ENCODE measurements at places on chromosomes 11 and 22.

DNA sequence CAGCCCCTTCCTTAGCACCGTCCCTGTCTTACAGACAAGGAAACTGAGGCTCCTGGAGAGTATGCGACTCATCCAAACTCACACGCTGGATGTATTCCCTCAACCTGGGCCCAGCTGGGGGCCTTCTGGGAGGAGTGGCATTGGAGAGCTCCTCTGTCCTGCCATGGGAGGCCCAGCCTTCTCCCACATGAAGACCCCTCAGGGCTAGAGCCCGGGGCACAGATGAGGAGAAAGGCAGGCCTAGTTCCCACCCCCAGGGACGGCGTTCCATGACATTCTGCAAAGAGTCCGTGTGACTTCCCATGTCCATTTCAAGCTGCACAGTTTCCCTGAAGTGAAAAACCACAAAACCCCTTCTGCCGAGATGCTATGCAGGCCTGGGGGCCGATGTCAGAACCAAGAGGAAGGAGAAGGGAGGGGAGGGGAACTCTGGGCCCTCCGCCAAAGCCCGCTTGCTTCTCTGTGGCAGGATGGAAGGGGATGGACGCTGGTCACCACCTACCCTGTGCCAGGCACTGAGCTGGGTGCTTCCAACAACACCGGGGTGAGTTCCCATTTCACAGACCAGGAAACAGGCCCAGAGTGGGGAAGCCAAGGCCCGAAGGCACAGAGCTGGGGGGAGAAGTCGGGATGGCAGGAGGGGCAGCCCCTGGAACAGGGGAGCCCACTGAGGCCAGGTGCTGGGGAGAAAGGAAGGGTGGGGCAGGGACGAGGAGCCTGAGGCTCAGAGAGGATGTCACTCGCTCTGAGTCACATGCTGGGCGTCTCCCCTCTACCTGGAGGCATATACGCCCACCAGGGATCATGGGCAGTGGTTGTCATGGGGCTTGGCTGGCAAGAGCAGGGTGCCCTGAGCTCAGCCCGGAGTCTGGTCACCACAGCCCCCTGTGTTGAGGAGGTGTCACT lies 15.7 kb downstream of the RAC2 start:
- no peak for DNase-seq

DNA sequence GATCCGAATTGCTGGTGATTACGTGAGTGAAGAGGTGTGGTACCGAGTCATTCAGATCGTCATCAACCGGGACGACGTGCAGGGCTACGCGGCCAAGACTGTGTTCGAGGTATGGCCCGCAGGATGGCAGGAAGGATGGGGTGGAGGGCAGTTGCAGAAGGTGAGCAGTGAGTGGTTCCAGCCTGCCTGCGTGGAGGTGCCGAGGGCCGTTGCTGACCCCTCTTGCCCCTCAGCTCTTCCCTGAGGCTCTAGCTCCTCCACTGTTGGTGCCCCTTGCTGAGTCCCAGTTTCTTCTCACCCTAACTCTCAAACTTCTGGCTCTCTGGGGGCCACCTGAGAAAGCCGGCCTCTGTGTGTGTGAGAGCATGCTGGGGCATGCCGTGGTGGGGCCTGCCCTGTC lies 43.9 kb downstream of the MUC6 start:
- no peak for DNase-seq

DNA sequence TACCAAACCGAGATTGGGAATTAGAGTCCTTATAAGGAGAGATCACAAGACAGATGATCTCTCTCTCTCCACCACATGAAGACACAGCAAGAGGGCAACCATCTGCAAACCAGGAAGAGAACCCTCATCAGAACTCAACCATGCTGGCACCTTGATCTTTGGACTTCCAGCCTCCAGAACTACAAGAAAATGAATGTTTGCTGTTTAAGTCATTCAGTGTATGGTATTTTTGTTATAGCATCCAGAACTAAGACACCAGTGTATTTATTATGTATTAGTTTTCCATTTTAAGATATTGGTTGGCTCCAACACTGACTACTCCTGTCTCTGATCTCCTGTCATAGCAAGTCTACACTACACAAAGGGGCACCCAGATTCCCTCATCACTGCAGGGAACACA lies 86.9 kb downstream of the CCDC34 start:
- no peak for DNase-seq

- no peak for DNase-seq
These were observed 527.0 kb upstream of the B3GAT1 start for GRCh38 chr11:134939031-134939430.

- DNase-seq, result peak; percentile 35
These were observed 12.6 kb upstream of the NECTIN1 start for GRCh38 chr11:119741369-119742262.

GRCh38 chr11:124840666-124841065 lies 24.6 kb upstream of the ROBO3 start:
- no peak for DNase-seq

- DNase-seq, result no peak
These were observed 1.2 kb upstream of the ASCL2 start for GRCh38 chr11:2271327-2272227.

DNA sequence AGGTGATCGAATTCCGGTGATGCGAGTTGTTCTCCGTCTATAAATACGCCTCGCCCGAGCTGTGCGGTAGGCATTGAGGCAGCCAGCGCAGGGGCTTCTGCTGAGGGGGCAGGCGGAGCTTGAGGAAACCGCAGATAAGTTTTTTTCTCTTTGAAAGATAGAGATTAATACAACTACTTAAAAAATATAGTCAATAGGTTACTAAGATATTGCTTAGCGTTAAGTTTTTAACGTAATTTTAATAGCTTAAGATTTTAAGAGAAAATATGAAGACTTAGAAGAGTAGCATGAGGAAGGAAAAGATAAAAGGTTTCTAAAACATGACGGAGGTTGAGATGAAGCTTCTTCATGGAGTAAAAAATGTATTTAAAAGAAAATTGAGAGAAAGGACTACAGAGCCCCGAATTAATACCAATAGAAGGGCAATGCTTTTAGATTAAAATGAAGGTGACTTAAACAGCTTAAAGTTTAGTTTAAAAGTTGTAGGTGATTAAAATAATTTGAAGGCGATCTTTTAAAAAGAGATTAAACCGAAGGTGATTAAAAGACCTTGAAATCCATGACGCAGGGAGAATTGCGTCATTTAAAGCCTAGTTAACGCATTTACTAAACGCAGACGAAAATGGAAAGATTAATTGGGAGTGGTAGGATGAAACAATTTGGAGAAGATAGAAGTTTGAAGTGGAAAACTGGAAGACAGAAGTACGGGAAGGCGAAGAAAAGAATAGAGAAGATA lies at the start of gene MALAT1:
Gene MALAT1, plus strand, starts transcription at position 69 of the 736 bp plus-strand sequence.
- peak; percentile 92 for DNase-seq

DNA sequence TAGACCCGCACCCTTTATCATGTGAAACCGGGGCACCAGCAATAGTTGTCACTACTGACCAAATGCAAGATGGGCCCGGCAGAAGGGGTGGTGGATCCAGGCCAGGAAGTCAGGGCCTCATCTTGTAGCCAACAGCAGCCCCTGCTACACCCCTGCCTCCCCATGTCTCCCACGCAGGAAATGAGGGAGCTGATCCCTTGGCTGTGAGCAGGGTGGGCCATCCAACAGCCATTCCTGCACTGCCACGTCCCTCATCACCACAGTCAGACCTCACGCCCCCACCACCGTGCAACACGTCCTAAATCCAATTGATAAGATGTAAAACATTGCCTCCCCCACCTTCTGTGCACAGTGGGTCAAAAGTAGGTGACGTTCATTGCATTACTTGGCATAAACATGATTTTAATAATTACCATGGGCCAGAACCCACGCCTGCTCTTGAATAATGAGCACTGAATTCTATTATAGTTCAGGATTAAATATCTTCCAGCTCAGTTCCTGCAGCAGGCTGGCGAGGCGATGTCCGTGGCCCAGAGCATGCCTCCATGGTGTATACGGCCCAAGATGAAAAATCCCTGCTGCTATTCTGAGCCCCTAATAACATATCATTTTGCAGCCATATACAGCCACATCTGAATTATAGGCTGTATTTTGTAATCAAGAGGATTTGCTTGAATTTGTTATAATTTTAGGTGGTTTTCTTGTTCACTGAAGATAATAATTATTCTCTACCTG lies 1373.8 kb downstream of the BRD1 start:
- DNase-seq, result no peak

GRCh38 chr11:57463671-57464538 lies 3.6 kb downstream of the RTN4RL2 start:
- DNase-seq, result no peak

- DNase-seq, result no peak
These were observed at the start of gene INPP5J for GRCh38 chr22:31122532-31123291. Gene INPP5J (plus strand): TSS chr22:31122966. CDS start chr22:31123015, 49 bp downstream.

- DNase-seq, result no peak
These were observed 56.9 kb upstream of the CSNK2A3 start for GRCh38 chr11:11409901-11410300.

DNA sequence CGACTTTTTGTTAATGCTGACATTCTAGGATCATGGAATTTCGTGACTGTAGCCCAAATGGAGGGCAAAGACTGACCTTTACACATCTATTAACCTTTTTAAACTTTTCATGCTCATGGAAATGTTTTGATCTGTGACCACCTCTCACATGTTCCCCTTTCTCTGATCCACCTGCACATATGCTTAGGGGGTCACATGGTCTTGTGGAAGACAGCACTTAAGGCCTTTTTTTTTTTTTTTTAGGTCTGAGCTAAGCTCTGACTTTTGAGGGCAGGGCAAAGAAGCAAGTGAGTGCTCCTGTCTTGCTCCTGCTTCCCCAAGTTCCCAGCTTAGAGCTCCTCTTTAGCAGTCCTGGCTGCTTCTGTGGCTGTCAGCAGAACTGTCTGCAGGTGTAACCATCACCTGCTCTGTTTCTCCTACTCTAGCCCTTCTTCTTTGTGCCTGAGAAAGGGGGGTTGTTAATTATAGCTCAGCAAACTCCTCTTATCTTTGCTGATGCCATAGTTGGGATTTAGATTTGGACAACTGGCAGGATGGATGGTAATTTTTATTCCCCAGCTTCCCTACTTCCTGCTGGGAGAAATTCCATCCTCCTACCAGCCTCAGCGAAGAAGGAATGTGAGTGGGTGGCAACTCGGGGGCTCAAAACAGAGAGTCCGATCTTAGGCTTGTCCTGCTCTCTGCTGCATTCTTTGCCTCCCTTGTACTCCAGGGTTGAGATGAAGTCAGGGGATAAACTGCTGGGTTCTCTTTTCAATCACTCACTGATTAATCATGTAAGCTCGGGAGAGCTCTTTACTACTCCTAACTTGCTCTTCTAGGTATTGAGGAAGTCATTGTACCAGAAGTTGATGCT lies 64.4 kb downstream of the GRAMD1B start:
- DNase-seq, result no peak

DNA sequence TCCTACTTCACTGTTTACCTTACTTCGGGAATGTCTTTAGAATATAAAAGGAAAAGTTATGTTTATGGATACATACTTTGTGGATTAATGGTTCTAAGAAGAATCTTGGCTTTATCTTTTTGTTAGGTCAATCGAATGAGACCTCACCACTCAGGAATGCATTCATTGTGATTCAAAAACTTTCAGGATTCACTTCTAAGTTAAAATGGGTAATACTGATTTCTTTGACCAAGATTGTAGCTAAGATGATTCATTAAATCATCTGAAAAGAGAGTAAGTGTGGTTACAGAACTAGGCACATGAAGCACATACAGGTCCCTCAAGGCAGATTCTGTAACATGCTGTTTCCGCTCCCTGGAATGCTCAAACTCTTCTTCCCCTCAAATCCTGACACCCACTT lies 716.4 kb downstream of the KCNA4 start:
- no peak for DNase-seq

DNA sequence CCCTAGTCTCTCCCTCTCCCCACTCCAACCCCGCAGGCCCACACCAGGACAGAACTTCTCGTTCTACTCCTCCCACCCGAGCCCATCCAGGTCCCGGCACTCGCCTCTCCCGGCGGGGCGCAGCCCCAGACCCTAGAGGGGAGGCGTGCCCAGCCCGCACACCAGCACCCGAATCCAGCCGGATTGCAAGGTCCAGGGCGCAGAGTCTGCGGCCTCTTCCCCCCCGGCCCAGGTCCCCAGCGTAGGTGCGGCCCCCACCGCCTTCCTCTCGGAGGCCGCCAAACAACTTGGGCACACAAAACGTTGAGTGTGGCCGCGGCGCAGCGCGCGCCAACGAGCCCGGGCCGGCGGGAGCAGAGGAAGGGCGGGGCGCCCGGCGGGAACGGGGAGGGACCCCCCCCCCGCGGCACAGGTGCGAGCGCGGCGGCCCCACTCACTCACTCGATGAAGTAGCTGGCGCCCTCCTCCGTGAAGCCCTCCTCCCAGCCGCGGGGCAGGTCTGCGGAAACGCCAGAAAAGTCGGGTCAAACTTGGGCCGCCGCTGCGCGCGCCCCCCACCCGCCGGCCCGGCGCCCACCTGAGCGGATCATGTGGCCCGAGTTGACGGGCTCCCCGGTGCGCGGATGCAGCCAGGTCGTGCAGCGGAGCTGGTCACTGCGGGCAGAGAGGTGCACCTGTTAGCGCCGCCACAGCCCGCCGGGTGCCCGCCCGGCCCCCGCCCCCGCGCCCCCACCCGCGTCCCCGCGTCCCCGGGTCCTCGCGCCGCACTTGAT lies 480 bp downstream of the PLEKHA7 start:
- DNase-seq, result no peak

- no peak for DNase-seq
These were observed 15.3 kb upstream of the RASL10A start for GRCh38 chr22:29330753-29331152.

GRCh38 chr11:26086028-26086427 lies 245.9 kb upstream of the ANO3 start:
- no peak for DNase-seq

DNA sequence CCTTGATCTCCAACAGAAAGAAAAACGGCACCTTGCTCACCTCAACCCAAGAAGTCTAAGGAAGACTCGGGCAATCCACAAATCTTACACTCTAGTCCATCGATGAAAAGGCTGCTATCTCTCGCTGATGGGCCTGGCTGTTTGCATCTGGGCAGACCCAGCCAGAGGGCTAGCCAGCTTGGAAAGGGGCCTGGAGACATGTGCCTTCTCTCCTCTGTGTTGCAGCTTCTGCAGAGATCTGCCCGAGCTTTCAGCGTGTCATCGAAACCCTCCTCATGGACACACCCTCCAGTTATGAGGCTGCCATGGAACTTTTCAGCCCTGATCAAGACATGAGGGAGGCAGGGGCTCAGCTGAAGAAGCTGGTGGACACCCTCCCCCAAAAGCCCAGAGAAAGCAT lies 3.2 kb downstream of the SCGB1A1 start:
- no peak for DNase-seq

- no peak for DNase-seq
These were observed 20.8 kb upstream of the IL18BP start for GRCh38 chr11:71977743-71978418.

DNA sequence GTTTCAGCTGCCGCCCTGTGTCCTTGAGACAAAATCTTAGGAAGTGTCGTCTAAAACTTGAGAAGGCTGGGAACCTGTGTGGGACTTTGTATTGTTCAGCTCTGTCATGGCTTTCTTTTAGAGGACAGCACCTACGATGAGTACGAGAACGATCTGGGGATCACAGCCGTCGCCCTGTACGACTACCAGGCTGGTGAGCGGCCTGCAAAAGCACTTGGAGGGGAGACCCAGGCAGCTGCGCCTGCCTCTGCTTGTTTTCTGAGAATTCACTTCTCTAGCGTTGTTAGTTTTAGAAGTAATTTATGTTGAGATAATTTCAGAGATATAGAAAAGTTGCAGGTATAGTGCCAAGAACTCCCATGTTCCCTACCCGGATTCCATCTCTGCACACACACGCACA lies 35.2 kb downstream of the CTTN start:
- no peak for DNase-seq

GRCh38 chr11:130804306-130805076 lies 111.8 kb downstream of the SNX19 start:
- DNase-seq, result no peak

Measured in activated naive CD4-positive, alpha-beta T cell (primary cell).